Stimulated activated CD8-positive, alpha-beta memory T cell treated with anti-CD3 and anti-CD28 coated beads, Interleukin-4, amount 100 ng/mL, for 1 hour (primary cell): ENCODE measurements at places on chromosomes 3 and 15.

- DNase-seq = no peak
Measured at GRCh38 chr3:16801698-16802097, 83.1 kb upstream of the PLCL2 start.

DNA sequence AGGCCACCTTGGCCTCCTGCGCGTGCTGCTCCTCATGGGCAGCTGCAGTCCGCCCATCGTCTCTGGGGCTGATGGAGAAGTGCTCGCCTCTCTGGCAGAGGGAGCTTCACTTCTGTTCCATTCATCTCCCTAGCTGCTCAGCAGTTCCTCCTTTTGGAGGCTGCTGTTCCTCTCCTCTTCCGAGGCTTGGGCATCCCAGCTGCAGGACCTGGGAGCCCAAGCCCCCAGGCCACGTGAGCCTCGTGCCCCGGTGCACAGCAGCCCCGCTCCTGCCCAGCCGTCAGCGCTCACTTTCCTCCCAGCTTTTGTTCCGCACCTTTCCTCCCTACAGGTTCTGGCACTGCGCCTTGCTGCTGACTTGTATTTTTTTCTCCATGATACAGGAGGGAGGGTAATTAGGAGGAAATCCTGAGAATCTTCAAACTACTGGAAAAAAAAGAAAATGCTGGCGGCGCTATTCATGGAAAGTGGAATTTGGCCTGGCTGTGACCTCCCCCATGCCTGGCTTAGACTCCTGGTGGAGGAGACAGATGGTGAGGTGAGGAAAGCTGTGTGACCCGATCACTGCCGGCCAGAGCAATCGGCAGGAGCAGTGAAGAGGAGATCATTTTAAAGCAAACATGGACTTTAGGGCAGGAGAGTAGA is 210.1 kb downstream of the CHST2 start:
- no peak for DNase-seq

DNA sequence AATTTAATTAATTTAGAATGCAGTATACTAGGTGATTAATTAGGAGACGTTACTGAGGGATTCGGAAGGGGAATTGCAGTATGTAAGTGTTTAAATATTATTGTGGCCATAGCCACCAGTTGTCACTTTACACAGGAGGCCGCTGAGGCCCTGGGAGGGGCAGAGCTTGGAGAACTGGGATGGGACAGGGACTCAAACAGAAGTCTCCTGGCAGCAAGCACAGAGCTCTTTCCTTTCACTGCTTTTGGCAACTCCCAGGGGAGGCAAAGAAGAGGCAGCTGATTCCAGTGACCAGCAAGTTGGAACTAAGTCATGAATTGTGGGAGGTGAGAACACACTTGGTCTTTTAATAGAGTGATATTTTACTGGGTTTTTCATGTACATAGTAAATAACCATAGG is 248.6 kb downstream of the RPLP1 start:
- no peak for DNase-seq

- DNase-seq = no peak
Measured at GRCh38 chr15:67882487-67883233, 42.8 kb upstream of the RNU6-1 start.

DNA sequence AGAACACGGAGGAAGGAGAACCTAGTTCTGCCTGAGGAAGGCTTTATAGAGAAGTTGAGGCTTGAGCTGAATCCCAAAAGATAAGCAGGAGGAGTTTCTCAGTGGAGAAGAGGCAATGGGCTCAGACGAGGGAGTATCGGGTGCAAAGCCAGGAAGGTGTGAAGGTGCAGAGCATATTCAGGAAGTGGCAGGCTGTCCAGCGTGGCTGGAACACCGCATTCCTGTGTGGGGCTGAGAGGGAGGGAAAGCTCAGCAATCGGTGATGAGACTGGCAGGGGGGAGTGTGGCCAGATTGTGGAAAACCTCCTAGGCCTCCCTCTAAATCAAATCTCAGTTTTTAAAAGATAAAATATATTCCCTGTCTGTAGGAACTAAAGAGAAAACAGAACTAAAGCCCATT is 63.0 kb downstream of the ARHGAP31 start:
- DNase-seq = no peak

- DNase-seq = no peak
Measured at GRCh38 chr3:43521941-43522340, 99.9 kb downstream of the ANO10 start.

DNA sequence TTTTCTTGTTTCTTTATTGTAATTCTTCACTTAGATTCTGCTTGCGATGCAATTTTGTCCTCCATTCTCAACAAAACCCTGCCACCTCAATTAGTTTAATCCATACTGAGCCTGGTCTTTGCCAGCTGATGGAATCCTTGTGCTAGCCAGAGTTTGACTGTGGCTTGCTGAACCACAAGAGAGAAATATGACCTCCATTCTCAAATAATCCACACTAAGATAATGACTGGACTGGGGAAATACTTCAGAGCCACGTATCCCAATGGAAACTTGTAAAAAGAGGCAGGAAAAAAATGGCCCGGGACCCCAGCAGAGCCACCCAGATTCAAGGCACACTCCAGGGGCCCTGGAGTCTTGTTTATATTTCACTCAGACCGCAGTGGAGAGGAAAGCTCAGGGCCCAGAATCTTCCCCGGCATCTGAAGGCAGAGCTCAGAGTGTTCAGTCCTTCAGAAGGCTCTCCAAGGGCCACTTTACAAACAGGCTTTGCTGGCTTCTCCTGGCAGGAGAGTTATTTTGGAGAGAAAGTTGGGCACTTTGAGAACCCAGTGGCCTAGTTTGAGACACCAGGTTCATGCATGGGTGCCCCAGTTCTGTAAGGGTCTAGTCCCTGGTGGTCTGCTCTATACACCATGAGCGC is 62.7 kb downstream of the SSUH2 start:
- no peak for DNase-seq

DNA sequence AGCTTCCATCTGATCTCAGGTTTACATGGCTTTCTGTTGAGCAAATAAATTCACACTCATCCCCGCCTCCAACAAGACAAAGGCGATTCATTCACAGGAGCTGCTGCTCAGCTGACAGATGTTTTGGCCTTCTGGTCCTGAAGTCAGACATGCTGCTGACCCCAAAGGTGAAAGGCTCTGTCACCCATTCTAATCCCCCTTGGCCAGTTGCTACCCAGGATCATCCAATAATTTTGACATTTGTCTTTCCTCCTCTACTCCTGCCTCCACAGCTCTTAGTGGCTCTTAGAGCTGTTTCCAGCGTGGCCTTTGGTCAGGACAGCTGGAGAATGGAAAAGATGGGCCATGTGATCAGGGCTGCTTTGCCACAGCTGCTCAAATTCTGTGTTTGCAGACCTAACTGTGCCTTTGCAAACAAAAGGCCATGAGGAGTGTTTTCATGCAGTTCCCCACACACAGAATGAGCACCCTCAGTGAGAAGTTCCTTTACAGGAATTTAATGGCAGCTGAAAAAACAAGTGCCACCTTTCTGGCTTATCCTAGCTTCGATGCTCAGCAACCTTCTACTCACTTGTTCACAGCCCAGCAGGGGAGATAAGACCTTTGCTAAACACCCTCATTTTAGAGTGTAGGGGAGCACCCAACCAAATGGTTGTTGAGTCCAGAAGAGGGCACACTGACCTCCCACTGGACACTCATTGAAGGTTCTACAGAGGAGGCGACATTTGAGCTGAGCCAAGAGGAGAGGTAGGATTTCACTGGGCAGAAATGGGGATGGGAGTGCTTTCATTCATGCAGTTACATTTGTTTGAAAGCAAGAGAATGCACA is 39.0 kb downstream of the CYP19A1 start:
- DNase-seq = no peak

- DNase-seq = no peak
Measured at GRCh38 chr15:74307827-74308811, 59.3 kb downstream of the CYP11A1 start.

GRCh38 chr3:15155840-15156360 is 50.1 kb upstream of the CAPN7 start:
- no peak for DNase-seq

GRCh38 chr3:79809106-79809505 is 41.3 kb upstream of the ROBO1 start:
- no peak for DNase-seq

- no peak for DNase-seq
Measured at GRCh38 chr3:80079886-80080285, 312.1 kb upstream of the ROBO1 start.

- DNase-seq = no peak
Measured at GRCh38 chr3:134517791-134518190, 31.9 kb downstream of the CEP63 start.

- DNase-seq = no peak
Measured at GRCh38 chr3:199835-200234, 3.3 kb downstream of the CHL1 start.

- DNase-seq = no peak
Measured at GRCh38 chr15:62722237-62722636, 320.3 kb upstream of the TPM1 start.

DNA sequence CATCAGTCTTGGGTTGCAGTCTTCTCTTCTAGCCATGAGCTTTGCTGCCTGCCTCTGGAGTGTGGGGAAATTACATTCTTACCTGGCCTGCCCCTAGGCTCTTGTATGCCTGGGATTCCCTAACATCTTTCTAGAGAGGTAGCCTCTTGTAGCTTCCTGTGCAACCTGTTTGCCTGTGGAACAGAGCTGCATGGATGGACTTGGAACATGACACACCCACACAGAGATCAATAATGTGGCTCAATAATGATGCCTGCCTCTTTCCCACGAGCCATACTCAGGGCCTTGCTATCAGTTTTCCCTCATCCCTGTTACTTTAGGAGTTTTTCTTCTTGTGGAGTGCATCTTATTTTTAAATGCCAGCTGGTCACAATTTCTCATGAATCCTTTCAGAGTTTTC is 11.4 kb downstream of the CHCHD6 start:
- DNase-seq = no peak
